Kidney (tissue), 22 donors: ENCODE measurements at places on chromosomes 2 and 18.

GRCh38 chr18:24534737-24535136, 74.3 kb downstream of the HRH4 start:
- DNase-seq: no peak

DNA sequence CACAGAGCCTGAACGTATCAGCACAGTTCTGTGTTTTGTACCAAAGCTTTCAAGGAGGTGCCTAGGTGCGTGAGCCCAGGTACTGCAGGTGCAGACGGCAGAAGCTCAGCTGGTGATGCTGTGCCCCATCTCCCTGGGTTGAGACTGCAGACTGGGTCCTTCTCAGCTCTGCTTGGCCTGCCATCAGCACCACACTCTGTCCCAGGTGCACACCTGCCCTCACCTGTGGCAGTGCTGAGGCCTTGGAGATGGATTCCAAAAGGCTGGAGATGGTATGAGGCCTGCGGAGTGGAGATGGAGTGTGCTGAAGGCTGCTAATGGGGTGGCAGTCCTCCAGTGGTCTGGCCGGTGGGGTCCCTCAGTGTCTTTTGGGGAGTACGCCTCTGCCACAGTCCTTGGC, 9.3 kb downstream of the LDLRAD4 start:
- no peak for DNase-seq

DNA sequence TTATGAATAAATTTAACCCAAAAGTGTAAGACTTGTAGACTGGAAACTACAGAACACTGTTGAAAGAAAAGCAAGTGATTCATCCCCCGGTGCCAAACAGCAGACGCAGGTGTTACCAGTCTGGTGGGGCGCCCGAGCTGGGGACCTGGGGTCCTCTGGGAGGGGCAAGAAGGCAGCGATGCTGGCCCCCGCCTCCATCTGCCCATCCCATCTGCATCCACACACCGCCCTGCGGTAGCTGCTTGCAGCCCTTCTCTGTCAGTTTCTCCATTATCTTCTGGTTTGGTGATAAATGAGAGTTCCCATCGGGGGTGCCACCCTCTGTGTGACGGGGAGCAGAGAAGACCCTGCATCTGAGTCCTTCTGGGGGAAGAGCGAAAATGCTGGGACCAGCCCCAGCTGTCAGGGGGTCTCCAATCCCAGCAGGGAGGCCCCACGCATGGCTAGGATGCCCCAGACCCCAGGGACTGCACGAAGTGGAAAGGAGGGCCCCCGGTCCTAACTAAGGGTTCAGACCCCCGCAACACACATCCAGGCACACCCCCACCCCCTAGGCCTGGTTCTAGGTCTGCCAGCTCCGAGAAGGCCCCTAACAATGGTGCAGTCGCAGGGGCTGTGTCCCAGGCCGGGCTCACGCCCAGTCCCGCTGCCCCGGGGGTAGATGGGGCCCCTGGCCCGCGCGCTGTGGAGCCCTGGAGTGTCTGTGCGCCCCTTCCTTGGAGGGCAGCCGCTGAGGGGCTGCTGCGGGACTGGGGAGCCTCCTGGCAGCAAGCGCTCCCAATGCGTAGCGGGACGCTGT, 686 bp upstream of the RGPD8 start:
- DNase-seq: no peak

DNA sequence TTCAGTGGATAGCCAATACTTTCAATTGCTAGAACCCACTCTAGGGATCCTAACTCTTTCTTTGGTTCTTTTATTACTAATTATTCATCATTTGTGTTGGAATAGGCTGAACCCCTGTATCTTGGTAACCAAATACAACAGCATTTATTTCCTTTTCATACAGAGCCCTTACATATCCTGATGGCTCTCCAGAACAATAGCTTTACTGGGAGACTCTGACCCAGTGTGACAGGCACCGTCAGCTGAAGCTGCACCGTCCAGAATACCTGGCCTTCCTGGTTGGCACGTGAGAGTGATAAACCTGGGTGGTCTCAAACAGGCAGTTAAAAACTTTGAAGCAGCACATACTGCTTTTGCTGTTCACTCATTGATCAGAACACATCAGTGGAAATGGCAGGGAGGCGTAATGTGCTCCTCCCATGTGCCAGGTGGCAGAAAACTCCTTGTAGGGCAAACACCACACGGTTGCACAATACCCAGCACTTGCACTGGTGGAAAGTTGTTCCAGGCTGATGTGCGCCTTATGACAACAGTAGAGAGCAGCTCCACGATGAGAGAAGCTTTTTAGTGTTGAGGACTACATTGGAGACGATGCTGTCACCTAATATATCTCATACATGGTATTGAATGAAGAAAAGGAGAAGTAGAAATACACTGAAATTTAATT, 456.2 kb downstream of the PARD3B start:
- DNase-seq: no peak

GRCh38 chr2:199818026-199818425, 33.0 kb downstream of the FTCDNL1 start:
- DNase-seq: no peak

DNA sequence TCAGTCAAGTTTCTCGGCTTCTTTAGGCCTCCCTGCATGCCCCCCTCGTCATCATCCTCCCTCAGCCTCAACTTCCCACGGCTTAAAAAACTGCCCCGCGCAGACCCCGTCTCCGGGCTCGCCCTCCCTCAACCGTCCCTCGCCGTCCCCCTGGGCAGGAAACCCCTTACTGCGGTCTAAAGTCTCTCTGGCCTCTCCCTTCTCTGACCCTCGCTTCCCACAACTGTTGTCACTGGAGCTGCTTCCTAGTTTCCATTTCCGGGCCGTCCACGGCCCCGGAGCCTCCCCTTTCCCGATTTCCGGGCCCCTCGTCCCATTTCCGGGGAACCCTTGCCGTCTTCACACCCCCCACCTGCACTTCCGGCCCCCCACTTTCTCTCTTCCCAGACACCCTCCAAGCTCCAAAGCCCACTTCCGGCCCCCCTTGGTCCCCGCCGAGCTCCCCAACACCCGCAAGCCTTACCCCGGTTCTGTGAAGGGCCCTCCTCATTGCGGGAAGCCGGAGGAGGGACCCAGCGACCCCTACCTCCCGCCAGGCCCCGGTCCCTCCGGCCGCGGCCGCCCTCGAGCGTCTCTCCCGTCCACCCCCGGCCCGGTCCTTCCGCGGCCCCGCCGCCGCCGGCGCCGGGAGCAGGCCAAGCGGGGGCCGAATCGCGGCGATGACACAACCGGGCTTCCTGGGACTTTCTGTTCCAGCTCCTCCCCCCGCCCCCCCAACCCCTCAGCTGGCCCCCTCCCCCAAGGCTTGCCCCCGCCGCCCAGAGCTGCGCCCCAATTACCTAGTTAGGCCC, 513 bp downstream of the TRIP12 start:
- peak; percentile 87 for DNase-seq

DNA sequence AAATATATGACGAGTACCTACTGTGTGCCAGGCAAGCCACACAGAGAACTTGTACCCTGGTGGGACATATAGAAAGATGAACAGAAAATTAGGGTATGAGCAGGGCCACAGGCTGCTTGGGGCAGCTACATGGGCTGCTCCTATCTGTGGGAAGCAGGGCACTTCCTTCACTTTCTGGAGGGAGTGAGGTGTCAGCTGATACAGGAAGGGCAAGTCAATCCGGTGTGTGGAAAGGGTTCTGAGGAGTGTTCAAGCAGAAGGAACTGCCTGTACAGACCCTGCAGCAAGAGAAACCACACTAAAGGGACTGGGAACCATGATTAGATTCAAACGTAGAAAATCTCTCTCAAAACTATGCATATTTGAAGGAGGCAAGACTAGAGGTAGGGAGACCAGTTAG, 58.6 kb upstream of the BCL11A start:
- DNase-seq: no peak

DNA sequence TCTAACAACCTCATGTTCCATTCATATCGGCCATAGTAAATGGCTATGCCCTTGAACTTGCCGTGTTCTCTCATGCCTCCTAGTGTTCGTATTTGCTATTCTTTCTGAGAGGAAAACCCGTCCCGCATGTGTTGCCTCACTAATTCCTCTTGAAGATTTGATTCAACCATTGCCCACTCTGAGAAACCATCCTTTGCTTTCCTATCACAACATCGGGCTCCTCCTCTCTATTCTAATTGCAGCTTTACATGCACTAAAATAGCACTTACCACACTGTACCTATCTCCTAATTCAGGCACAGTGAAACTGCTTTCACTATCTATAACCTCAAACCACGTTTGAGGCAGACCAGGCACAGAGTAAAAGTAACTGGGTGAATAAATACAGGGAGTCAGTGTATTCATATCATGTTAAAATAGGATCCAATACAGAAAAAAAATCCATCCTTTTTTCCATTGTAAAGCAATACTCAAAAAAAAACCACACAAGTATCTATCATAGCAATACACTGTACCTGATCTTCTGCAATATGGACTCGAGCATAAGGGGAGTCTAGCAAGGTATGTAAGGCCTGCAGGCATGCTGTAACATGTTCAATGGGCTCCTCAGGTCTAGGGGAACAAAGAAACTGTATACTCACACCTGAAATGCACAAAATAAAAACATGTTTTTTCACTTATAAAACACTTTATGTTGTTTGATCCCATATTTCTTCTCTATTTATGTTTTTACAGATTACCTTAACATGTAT, 39.0 kb upstream of the STRN start:
- no peak for DNase-seq

GRCh38 chr2:230790981-230791380, 73.8 kb upstream of the ITM2C start:
- no peak for DNase-seq

- DNase-seq: no peak
Observed at GRCh38 chr2:166491461-166491860, 2.6 kb downstream of the SCN7A start.

- no peak for DNase-seq
Observed at GRCh38 chr2:160124571-160124970, 62.2 kb upstream of the PLA2R1 start.

DNA sequence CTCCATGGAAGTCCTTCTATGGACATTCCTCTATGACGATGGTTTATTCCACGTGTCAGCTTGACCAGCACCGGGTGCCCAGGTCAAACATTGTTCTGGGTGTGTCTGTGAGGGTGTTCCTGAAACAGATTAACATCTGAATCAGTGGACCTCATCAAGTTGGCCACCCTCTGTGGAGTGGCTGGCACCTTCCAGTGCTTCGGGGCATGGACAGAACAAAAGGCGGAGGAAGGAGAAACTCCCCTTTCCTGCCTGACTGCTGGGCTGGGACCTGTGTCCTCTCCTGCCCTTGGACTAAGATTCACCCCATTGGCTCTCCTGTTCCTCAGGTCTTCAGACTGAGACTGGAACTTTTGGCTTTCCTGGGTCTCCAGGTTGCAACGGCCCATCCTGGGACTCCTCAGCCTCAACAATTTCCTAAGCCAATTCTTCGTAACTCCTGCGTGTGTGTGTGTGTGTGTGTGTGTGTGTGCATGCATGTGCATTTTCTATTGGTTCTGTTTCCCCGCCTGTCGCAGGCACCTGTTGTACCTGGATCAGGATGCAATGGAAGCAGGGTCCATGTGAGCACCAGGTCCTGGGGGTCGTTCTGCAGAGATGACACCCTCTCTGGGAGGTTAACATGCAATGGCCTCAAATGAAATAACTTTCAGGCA, 357.2 kb upstream of the SALL3 start:
- peak; percentile 11 for DNase-seq

- DNase-seq: peak; percentile 63
Observed at GRCh38 chr2:8630676-8631464, 51.0 kb upstream of the ID2 start.

DNA sequence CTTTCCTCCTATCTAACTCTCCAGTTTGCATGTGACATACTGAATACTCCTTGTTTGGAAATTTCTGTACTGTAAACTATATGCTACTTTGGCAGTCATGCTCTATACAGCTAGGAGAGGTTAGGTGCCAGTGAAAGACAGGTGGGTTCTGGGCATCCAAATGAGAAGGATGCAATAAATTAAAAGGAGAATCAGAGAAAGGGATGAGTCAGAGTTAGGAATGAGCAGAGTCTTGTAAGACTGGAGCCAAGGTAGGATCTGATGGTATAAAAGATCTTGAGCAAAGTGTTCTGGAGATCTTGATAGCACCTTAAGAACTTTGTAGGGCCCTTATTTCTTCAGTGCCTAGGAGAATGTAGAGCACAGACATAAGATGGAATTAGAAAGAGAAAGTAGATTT, 58.7 kb upstream of the STAM2 start:
- DNase-seq: no peak

GRCh38 chr2:74155830-74156229, 8.1 kb upstream of the BOLA3 start:
- no peak for DNase-seq

- no peak for DNase-seq
Observed at GRCh38 chr2:85728342-85728741, 25.4 kb upstream of the ATOH8 start.

DNA sequence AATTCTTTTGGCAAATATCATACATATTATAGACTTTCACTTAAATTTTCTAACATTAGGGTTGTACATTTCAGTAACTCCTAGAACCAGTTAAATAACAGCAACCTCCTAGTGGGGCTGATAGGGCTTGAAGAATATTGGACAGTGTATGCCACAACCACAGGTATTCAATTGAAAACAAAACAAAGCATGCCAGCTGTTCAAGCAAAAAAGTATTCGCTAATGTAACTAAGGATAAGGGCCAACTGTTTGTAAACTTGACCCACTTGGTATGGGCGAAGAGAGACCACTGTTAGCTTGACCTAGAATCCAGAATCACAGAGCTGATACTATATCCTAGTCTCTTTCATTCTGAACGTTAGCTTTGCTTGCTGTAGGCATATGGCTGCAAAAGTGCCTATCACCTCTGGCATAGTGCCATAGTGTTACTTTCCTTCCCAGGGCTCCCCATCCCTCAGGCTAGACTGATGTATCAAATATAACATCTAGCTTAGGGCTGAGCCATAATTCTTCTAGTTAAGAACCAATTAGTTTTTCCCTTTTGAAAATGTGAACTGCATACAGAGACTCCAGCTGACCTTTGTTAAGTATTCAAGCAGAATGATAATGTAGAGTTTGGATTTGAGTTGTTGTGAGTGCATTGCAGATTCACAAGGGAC, 458.8 kb upstream of the NRXN1 start:
- no peak for DNase-seq

GRCh38 chr2:84925336-84925723, 19.9 kb downstream of the TMSB10 start:
- peak; percentile 36 for DNase-seq

DNA sequence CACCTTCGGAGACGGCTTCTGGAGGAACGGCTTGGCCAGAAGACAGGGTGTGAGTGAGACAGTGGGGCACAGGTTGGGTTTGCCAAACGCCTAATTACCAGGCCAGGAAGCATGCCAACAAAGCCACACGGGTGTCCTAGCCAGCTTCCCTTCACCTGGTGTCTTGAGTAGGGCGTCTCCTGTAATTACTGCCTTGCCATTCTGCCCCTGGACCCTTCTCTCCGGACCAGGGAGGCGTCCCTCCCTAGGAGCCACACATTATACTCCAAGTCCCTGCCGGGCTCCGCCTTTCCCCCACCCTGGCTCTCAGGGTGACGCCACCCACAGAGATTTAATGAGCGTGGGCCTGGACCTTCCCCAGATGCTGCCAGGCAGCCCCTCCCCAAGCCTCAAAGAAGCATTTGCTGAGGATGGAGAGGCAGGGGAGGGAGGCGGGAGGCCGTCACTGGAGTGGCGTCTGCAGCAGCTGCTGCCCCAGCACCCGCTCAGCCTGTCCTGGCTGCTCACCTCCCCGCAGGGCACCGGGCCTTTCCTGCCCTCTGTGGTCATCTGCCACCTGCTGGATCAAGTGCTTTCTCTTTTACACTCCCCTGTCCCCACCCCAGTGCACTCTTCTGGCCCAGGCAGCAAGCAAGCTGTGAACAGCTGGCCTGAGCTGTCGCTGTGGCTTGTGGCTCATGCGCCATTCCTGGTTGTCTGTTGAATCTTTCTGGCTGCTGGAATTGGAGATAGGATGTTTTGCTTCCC, 20.7 kb downstream of the FOSL2 start:
- no peak for DNase-seq

GRCh38 chr2:206740800-206741199, 22.6 kb upstream of the DYTN start:
- no peak for DNase-seq

- DNase-seq: no peak
Observed at GRCh38 chr2:33430856-33431255, 45.6 kb upstream of the RASGRP3 start.
